ENCODE measurements at places on chromosomes 12 and 14.

GRCh38 chr12:93368766-93369165 is 9.0 kb upstream of the NUDT4 start:
- no peak for DNase-seq

GRCh38 chr12:25550186-25550585 is 2.9 kb downstream of the LMNTD1 start:
- DNase-seq = no peak

DNA sequence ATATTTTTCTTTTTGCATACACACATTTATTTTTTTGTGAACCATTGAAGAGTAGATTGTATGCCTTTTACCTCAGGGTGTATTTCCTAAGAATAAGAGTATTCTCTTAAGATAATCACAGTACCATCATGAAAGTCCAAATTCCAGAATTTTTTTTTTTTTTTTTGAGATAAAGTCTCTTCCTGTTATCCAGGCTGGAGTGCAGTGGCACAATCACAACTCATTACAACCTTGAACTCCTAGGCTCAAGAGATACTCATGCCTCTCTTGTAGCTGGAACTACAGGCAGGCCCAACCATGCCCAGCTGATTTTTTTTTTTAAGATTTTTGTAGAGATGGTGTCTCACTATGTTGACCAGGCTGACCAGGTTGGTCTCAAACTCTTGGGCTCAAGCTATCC is 10.9 kb downstream of the FRS2 start:
- DNase-seq = no peak

DNA sequence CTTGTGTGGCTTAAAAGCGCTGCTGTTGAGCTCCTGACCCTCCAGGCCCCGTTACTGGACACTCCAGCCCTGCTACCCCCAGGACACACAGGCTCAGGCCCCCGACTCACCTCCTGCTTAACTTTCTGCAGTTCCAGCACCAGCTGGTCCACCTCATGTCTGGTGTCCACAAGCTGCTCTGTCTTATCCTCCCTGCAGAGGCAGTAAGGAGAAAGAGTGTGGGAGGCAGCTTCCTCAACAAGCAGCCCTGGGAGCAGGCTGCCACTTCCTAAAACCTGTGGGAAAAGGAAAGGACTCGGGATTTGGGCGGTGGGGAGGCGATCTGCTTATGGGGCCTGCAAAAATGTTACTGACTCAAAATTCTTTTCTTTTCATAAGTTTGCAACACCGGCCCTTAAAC is 79.2 kb downstream of the CCDC88C start:
- DNase-seq = no peak

DNA sequence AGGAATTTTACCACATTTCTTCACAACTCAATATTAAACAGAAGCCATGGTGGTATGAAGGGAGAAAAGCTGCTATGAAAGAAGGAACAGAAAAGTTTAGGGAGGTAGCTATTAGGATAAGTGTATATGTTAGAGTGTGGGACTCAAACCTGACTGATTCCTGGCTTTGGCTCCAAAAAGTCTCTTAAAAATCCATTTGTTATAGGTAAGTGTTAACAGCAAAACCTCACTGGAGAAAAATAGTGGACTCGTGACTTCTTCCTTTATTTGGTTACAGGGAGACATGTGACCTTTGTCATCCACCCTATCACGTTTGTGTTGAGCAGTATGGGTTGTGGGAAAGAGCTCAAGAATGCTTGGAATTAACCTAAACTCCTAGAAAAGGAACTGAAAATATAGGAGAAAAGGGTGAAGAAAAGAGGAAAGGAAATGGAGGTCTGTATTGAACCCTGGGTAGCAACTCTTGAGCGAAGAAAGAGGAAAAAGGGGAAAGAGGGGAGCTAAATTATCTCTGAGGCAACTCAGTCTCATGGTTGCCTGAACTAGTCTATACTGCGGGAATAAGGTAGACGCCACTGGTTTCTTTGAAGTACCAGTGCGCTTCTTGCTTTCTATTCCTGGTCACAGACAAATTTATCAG is 3.6 kb upstream of the EID3 start:
- peak; percentile 43 for DNase-seq

DNA sequence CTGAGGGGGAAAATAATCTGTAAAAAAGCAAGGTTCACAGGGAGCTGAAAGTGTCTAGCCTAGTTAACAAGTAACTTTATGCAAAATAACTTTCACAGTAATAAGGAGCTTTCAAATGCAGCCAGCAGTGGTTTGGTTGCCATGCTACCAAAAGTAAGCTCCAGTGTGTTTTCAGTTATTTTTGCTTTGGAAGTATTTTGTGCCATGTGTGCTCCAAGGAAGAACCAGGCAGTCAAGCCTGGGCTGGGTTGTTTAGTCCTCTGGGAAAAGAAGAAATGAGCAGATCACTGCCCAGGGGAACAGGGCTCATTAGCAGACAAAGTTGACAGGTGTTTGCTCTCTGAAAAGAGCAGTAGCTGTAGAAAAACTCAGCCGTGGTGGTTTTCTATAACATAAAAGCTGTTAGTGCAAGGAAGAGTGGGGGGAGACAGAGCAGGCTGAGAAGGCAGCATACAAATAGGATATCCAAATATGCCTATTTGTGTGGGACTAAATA is 92.8 kb upstream of the TMTC2 start:
- no peak for DNase-seq

DNA sequence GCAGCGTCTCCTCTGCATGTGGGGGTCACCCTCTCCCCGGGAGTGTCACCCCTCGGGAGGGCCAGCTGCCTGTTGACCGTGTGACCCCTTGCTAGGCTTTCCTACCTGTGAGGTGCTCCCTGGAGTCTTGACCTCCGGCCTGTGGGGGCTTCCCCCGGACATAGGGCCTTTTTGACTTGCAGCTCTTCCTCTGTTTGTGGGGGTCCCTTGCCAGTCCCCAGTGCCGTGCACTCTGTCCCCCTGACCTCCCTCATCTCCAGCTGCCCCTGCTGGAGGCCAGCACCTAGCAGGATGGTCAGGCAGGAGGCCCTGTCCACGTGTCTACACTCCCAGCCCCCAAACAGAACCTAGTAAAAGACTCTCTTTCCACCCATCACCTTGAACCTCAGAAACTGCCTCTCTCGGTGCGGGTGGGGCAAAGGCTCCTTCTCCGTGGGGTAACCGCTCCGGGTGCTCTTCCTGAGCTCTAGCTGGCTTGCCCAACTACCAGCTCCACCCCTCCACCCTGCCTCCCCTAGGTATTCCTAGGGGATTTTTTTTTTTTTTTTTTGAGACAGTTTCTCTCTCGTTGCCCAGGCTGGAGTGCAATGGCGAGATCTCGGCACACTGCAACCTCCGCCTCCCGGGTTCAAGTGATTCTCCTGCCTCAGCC is 810 bp downstream of the AACS start:
- no peak for DNase-seq

DNA sequence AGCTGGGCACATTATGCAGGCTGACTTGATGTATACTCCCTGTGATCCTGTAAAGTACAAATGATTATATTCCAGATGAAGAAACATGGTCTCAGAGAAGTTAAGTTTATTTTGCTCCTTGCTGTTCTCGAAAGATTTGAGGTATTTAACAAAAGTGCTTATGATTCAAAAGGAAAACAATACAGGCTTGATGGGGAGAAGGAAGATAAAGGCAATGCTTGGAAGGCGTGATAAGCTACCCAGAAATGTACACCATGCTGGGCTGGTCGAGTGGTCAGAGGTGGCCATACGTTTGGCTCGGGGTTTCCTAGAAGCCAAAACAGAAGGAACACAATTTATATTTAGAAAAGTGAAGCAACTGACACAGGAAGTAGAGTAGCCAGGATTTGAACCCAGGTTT is 201.0 kb downstream of the KTN1 start:
- no peak for DNase-seq

GRCh38 chr12:5272018-5272785 is 159.7 kb upstream of the NTF3 start:
- DNase-seq = no peak

- DNase-seq = no peak
Measured at GRCh38 chr12:40002178-40003169, 103.4 kb downstream of the SLC2A13 start.

GRCh38 chr12:123906711-123907420 is 65.8 kb downstream of the CCDC92 start:
- no peak for DNase-seq

DNA sequence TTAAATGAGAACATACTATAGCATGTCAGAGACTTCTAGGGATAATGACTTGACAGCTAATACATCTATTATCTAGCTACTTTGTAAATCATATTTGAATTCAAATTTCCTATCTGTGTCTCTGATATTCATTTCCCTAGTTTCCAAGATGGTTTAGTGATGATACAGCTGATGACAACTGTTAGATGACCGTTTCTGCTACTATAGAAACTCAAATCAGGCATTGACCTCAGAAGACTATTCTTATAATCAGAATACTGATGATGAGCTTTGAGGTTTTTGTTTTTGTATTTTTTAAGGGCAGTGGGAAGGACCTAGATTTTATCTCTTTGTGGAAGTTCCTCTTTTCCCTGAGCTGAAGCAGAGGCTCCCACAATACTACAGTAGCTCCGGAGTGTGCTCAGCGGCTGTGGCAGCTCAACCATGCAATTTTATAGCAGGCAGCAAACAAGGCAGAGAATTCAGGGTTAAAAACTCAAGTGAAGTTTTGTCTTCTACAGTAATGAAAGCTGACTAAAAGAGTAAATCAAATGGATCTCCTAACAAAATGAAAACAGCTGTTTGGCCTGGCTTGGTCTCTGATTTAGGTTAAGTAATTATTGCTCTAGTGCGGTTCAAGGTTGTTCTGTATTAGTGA is 145.1 kb downstream of the SLC25A21 start:
- no peak for DNase-seq

DNA sequence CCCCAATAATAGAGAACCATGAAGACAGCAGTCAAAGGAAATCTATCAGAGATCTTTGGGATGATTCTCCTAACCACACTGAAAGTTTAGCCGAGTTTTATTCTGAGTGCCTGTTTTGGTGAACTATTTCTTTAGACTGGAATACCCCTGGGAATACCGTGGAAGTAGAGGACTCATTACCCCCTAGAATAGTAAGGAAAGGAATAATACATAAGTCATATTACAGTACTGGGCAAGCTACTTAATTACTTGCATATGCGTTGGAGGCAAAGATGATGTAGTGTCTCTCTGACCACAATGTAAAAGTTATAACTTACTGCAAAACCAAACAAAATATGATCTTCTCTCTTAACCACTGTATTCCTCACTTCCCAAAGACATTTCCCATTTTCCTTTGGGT is 25.5 kb downstream of the ZC2HC1C start:
- DNase-seq = peak; percentile 25

DNA sequence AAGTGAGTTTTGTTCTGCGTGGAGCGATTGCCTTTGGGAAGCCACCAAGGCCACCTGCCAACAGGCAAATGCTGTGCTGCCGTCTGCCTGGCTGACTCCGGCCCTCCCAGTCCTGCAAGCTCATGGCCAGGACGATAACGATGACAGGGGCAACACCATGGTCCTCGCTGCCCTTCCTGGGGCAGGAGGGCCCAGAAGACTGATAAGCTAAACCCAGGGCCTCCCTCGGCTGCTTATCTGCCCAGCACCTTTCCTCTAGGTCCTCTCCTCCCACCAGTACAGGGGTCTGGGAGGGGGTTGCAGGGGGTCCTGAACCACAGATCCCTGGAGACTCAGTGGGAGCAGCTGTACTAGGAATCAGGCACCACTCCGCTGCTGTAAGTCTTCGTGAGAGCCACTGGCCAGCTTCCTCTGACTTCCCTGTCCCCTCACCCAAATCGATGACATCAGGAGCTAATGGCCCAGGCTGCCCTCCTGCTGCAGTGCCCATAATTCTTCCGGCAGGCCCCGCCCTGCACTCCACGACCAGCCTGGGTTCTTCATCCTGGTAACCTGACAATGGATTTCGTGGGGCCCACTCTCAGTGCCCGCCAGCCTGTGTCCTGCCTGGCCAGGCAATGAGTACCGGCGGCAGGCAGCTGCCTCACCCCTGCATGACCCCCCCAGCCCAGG is 5.1 kb downstream of the ANKRD9 start:
- no peak for DNase-seq

- no peak for DNase-seq
Measured at GRCh38 chr12:19148860-19149259, 19.3 kb downstream of the PLEKHA5 start.

GRCh38 chr14:103155826-103156394 is 32.6 kb downstream of the TNFAIP2 start:
- DNase-seq = no peak

GRCh38 chr14:81437244-81437643 is 37.1 kb upstream of the STON2 start:
- DNase-seq = no peak

GRCh38 chr12:24881227-24881626 is 67.7 kb downstream of the BCAT1 start:
- DNase-seq = no peak

DNA sequence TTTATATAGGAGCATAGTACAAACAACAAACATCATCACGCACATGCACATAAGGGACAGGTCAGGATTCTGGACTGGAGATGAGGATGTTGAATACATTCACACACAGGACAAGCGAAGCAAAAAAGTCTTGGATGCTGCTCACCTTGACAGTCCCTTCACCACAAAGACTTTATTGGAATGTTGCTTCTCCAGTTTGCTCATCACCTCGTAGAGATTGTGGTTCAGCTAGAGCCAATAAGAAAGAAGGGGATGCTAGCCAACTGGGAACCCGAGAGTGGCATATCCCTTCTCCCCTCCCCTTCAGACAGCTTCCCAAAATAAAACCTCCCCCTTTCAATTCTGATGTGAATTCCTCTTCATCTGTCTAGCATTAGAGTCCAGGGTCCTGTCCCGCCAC is 25.4 kb upstream of the SMAGP start:
- DNase-seq = no peak

GRCh38 chr12:67854351-67854750 is 134.9 kb upstream of the IFNG-AS1 start:
- DNase-seq = peak; percentile 18

- DNase-seq = peak; percentile 41
Measured at GRCh38 chr12:49674318-49674981, 32.8 kb downstream of the FMNL3 start.

DNA sequence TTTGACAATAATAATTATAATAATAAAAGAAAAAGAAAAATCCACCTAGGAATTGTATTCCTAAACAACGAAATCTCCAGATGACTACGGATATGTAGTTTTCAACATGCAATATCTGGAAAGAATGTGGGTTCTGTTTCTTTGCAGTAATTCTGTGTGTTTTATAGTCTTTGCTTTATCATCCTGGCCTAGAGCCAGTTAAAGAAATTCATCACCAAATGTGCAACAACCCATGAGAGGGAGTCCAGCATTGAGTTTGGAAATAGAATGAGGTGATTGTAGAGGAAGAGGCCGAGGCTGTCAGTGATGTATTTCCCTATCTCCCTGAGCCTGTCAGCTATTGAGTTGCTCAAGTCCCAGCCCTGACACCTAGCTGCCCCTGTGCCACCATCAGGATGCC is 200.5 kb upstream of the DCN start:
- peak; percentile 39 for DNase-seq

GRCh38 chr12:130953771-130954543 is at the start of gene ADGRD1:
Gene ADGRD1, plus strand, starts transcription at chr12:130953907. Its CDS starts 559 bp downstream, at chr12:130954466.
- DNase-seq = peak; percentile 62

GRCh38 chr12:65420941-65421340 is 142.5 kb downstream of the MSRB3 start:
- DNase-seq = no peak
